Subcutaneous preadipocyte (primary cell): ENCODE measurements at places on chromosomes 6 and 20. TPM values are rescaled to one million over a fixed set of nuclear protein-coding genes. Genes with fewer than 3 reads are reported as not detected.

The CTAGE9 gene
- not detected in 2 replicates for total RNA-seq

The KCNK15 gene
- total RNA-seq = 1.4 and 3.3 TPM in 2 replicates

The CST4 gene
- total RNA-seq = not detected in 2 replicates

The LY6G6D gene
- not detected in 2 replicates for total RNA-seq

The ZFAND3 gene
- total RNA-seq = 11.0 and 11.3 TPM in 2 replicates

The SCUBE3 gene
- 3.3 and 26.2 TPM in 2 replicates for total RNA-seq
